ENCODE measurements at places on chromosomes 7 and 10.

DNA sequence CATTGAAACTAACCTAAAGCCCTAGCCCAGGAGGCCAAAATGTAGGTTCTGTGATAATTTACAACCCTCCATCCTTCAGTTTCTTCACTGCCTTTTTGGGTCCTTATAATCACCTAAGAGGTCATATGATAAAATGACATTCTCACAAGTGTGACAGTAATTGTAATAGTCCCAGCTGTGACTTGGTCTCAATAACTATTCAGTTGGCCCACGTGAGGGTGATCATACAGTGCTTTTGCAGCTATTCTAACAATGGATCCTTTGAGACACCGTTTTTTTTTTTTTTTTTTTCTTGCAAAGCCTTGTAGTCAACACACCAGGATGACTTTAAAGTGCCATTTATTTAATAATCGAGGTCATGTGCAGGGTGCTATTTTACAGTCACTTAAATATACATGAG lies 760.0 kb downstream of the PHTF2 start:
- DNase-seq, result no peak

GRCh38 chr7:33701189-33701740 lies 204.1 kb upstream of the BMPER start:
- DNase-seq, result no peak

- DNase-seq, result no peak
Observed at GRCh38 chr10:71234970-71235685, 22.8 kb downstream of the UNC5B start.

- no peak for DNase-seq
Observed at GRCh38 chr10:74738052-74738451, 88.3 kb upstream of the KAT6B start.

DNA sequence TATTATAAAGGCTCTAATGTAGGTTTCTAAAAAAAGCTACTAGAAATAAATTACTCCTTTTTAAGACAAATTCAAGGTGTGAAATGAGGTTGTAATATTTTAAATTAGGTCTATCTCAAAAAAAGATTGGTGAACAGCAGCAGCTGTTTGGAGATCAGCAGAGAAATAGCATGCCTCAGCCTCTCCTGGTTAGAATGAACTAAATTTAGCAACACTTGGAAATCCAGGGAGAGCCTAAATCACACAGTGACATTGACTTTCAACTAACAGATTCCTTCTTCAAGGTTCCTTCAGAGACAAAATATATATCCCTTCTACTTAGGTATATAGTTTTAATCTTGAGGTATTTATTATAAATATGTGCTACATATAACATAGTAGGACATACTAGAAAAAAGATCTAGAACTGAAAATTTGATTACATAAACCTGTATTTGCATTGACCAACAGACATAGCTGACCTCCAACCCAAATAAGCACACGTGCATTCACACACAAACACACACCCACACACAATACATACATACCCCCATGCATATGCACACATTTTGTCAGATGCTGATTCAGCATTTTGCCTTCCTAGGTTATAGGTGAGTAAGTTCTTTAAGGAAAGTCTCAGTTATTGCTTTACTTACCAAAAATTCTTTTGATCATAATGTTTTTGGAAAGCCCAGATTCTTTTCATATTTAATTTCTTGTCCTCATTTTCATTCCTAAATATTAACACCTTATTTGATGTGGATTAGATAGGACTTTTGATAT lies 47.3 kb downstream of the DGKB start:
- no peak for DNase-seq

- peak; percentile 74 for DNase-seq
Observed at GRCh38 chr7:8125680-8126444, 136.1 kb downstream of the ICA1 start.

GRCh38 chr7:27826357-27826756 lies 86.4 kb downstream of the TAX1BP1 start:
- DNase-seq, result no peak

DNA sequence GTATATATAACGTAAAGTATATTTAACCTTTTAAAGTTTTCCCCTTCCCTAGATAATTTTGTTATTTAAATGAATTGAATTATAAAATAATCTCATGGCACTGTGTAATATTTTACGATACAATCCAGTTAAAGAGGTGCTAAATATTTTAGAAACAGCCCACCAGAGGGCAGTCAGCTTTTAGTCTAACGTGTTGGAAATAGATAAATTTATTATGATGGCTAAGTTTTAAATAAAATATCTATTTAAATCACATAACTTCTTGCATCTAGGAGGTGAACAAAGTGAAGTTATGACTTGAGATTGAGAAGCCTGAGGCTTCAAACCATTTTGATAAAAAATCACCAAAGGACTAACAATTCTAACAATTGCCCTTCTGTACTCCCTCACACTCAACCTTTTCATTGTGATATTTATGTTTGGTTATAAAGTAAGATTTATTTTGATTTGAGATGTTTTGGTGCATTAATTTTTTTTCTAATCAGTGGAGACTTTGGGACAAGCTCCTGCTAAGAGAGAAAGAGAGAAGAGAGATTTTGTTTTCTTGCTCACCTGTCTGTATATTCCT lies 171.5 kb upstream of the SP4 start:
- no peak for DNase-seq

DNA sequence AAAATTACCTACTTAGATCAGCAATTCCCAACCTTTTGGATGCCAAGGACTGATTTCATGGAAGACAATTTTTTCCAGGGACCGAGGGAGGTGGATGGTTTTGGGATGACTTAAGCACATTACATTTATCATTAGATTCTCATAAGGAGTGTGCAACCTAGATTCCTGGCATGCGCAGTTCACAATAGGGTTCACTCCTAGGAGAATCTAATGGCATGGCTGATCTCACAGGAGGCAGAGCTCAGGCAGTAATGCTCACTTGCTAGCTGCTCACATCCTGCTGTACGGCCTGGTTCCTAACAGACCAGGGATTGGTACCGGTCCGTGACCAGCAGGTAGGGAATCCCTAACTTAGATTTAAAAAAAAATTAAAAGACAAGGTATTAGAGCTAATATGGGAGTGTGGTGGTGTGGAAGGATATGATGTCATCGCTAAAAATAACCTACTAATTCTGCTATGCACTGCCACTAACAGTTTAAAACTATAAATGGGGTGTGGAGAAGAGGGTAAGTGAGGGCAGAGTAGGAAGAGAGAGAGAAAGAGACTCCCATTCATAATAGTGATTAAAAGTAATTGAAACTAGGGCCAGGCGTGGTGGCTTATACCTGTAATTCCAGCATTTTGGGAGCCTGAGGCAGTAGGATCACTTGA lies 282.7 kb downstream of the BAMBI start:
- no peak for DNase-seq

GRCh38 chr10:24869354-24870015 lies 82.9 kb downstream of the PRTFDC1 start:
- no peak for DNase-seq

DNA sequence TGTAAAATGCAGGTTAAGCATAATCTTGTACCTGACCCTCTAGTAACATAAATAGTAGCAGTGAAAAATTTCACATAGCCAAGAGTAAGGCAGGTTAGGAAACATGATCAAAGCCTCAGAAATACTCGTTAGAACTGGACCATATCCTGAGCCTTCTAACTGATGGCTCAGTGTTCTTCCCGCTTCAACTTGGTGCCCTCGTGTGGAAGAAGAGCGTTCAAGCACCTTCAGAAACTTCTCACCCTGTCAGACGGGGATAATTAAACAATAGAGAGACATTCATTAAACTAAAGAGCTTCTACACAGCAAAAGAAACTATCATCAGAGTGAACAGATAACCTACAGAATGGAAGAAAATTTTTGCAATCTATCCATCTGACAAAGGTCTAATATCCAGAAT lies 124.5 kb downstream of the MYOF start:
- no peak for DNase-seq

GRCh38 chr7:29113384-29114102 lies 32.8 kb downstream of the CPVL start:
- no peak for DNase-seq

DNA sequence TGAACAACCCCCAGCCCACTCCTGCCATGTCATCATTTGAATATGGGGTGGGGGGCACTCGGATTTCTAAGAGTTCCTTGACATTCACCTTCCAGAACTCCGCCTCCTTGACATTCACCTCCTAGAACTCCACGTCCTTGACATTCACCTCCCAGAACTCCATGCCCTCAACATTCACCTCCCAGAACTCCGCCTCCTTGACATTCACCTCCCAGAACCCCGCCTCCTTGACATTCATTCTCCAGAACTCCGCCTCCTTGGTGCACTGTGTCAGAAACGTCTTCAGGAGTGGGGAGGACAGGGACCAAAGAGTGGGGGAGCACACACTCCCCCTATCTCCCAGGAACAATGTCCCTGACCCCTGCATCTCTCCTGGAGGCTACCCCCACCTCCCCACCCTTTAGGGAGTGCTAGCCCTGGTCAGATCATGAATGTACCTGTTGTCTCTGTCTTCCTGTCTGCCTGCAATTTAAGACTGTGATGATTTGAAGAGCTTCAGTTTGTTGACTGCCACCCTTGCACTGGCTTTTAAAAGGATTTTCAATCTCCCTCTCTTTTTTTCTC lies 110.1 kb downstream of the NPTX2 start:
- DNase-seq, result no peak

- no peak for DNase-seq
Observed at GRCh38 chr10:77970869-77971803, 44.6 kb upstream of the DLG5 start.

DNA sequence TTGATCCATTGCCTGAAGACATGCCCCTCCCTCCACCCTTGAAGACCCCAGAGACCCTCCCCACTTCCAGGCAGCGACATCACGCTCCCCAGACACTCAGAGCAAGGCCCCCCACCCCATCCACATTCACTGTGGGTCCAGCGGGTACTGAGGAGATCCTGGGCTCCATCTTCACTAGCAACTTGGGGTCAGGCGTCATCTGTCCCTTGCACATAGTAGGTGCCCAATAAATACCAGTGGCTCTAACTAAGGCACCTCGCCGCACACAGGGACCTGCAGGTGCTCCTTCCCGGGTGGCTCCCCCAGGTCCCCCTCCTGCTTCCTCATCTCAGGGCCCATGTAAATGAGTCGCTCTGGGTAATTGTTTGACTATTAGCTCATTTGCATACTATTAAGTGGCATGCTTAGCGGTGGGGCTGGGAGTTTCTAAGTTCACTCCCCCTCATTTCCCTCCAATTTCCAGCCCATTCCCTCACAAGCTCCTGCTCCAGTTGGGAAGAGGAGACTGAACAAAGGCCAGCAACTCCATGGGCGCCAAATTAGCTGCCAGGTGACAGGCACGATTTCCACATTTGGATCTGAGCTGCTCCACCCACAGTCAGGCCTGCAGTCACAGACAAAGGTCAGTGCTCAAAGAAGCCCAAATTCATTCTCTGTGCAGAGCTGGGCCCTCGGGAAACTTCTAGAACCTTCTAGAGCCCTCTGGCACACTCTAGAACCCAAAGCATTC lies 29.7 kb downstream of the EBF3 start:
- DNase-seq, result no peak

DNA sequence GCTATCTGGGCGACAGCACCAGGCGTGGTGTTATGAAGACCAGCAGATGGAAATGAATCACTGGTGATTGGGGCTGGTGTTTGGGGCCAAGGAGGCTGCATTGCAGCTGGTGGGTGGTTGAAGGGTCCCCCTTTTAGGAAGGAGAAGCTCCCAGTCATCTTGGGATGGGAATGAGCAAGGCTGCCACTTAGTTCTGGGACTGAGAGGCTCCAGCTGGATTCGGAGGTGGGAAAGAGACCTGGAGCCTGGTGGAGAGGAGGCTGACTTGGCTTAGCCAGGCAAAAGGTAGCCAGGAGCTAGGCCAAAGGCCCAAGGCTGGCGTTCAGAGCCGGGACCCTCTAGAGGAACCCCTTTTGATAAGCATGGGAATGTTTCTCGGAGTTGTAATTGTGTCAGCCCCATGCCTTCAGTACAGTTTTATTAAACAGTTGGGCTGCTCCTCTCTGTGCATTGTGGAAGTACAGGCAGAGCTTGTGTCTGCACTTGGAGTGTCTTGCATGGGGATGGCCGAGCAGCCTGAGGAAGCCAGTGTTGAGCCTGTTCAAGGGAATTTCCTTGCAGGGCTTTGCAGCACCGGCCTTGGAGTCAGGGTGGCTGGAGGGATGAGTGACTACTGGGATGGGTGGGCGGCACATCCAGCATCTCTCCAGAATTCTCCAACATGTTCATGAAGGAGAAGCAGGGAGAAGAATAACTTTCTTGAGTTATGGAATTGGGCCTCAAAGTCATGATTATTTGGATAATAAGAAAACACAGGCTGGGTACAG lies 234.9 kb downstream of the BAMBI start:
- DNase-seq, result no peak

- DNase-seq, result no peak
Observed at GRCh38 chr10:74088722-74089121, 61.9 kb downstream of the AP3M1 start.

DNA sequence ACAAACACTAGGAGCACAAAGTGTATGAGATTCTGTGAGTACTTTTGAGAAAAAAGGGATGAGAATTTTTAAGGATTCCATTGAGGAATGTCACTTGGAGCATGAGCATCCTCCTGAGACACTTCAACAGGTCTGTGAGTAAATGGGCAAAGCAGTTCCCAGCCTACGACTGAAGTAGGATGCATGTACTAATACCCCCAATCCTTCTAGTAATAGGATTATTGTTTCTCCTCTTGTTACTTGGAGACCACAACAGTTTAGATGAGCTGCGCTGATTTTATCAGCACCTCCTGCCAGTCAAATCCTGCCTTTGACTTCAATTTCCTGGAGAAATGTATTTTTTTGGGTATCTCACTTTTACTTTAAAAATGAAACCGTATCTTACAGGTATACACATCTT lies 820 bp downstream of the BBS9 start:
- no peak for DNase-seq

DNA sequence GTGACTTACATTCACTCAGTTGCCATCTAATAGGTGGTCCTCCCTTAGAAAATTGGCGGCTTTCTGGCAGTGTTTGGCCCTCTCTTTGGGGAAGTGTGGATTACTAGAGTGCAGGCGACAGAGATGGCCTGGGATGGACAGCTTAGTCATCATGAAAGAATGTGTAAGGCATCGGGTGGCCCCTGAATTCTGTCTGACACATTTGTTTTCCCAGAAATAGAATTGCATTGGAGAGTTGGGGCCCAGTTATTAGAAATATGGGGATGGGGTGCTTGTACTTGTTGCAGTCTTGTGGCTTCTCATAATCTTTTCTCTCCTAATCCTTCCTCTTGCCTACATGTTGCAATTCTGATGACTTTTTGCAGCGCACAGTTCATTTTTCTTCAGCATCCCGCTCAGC lies 13.8 kb downstream of the TCF7L2 start:
- DNase-seq, result no peak

- peak; percentile 27 for DNase-seq
Observed at GRCh38 chr7:88759230-88760135, at the start of gene ZNF804B. TSS of gene ZNF804B (plus strand) at chr7:88759700. CDS start at chr7:88759977, 277 bp downstream.

DNA sequence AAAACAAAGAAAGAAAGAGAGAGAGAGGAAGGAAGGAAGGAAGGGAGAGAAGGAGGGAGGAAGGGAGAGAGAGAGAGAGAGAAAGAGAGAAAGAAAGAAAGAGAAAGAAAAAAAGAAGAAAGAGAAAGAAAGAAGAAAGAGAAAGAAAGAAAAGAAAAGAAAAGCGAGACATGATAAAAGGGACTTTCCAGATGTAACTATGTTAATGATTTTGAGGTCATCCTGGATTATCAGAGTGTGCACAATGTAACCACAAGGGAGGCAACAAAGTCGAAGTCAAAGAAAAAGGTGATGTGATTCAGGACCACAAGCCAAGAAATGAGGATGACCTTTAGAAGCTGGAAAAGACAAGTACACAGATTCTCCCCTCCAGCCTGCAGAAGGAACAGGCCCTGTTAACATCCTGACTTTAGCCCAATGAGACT lies 48.9 kb upstream of the PAX2 start:
- DNase-seq, result no peak
